H1 (cell line): ENCODE measurements at places on chromosomes 4 and X. TPM values are rescaled to one million over a fixed set of nuclear protein-coding genes. Genes with fewer than 3 reads are reported as not detected.

GRCh38 chrX:17737710-17737985 lies 355 bp downstream of the SCML1 start:
- H3K4me1 ChIP-seq, result peaks cover 2% of the 10 kb centered on the region; the same call in 1 of the 2 replicates
- DNase-seq, result no peak
- peak overlapping the region; percentile 42 for H3K4me3 ChIP-seq
- no peak overlapping the region for H3K27ac ChIP-seq
- H3K27me3 ChIP-seq, result peaks cover 16% of the 10 kb centered on the region
- H3K36me3 ChIP-seq, result no peaks in the 10 kb centered on the region

GRCh38 chr4:7757501-7758471 lies 181.9 kb downstream of the AFAP1 start:
- no peak overlapping the region for H3K4me3 ChIP-seq
- H3K27me3 ChIP-seq, result no peaks in the 10 kb centered on the region
- no peaks in the 10 kb centered on the region for H3K4me1 ChIP-seq

DNA sequence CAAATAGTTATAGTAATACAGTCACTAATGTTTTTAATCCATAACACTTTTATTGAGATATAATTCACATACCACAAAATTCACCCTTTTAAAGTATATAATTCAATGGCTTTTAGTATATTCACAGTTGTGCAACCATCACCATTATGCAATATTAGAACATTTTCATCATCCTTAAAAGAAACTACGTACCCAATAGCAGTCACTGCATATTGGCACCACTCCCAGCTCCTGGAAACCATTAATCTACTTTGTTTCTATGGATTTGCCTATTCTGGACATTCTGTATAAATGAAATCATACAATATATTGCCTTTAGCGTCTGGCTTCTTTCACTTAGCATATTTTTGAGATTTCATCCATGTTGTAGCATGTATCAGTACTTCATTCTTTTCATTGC lies 99.3 kb downstream of the AMMECR1 start:
- H3K4me1 ChIP-seq, result no peaks in the 10 kb centered on the region
- no peak overlapping the region for H3K27ac ChIP-seq
- no peak for DNase-seq

DNA sequence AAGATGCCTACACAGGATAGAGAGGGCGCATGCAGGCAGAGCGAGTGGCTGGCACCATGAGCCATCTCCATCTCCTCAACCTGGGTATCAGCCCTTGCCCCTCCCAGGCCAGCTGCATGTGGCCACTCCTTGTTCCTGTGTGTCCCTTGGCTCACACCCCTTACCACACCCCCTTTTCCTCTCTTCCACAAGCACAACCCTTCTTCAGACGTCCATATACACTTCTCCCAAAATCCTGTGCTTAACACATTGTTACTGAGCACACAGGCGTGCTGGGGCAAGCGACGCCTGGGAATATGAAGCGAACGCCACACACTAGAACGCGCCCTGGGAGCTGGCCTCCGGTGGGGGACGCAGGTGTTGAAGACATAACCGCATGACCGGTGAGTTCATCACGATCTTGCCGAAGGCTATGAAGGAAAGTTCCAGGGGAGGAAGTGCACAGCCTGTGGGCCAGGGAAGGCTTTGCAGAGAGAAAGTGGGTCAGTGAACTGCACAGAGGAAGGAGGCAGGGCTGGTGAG lies 19.1 kb upstream of the KIAA0232 start:
- H3K27me3 ChIP-seq, result no peaks in the 10 kb centered on the region
- no peaks in the 10 kb centered on the region for H3K4me1 ChIP-seq
- no peaks in the 10 kb centered on the region; the same call in 1 of the 2 replicates for H3K36me3 ChIP-seq
- no peak overlapping the region for H3K27ac ChIP-seq
- no peak for DNase-seq

- H3K27me3 ChIP-seq, result no peaks in the 10 kb centered on the region
- H3K4me1 ChIP-seq, result no peaks in the 10 kb centered on the region
- no peak overlapping the region for H3K4me3 ChIP-seq
- no peaks in the 10 kb centered on the region for H3K36me3 ChIP-seq
- no peak for DNase-seq
These were observed 140.6 kb downstream of the TBL1X start for GRCh38 chrX:9605484-9605883.

GRCh38 chrX:121374471-121374870 lies 327.1 kb downstream of the GLUD2 start:
- no peaks in the 10 kb centered on the region for H3K4me1 ChIP-seq
- H3K36me3 ChIP-seq, result no peaks in the 10 kb centered on the region
- no peak for DNase-seq
- H3K27me3 ChIP-seq, result no peaks in the 10 kb centered on the region
- no peak overlapping the region for H3K27ac ChIP-seq

NALF2 gene
- total RNA-seq, result 15.6 and 16.1 TPM in 2 replicates

ARMCX4 gene
- total RNA-seq, result 14.5 and 15.4 TPM in 2 replicates
